Amniotic epithelial cell (primary cell): ENCODE measurements at places on chromosomes 5 and 9.
A peak's percentile ranks its signal among the peaks of the same experiment; 100 is the strongest.

DNA sequence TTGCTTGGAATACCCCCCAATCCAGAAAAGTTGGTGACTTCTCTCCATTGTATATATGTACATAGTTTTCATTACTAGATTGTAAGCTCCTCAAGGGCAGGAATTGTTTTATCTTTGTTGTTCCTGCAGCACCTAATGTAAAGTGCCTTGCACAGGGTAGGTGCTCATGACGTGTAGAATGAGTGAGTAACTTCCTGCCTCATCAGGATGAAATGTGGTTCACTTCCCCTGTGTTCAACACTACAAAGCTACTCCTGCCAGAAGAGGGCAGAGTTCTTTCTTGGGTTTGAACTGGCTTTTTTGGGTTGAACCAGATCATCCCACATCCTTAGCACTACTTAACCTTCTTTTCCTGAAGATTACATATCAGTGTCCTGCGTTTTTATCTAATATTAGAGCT lies 23.9 kb downstream of the GTF3C4 start:
- peak; percentile 15 for DNase-seq

- DNase-seq, result no peak
Observed at GRCh38 chr9:127084076-127085039, 38.1 kb downstream of the ANGPTL2 start.

- DNase-seq, result no peak
Observed at GRCh38 chr9:89793551-89793950, 188.7 kb downstream of the GADD45G start.

DNA sequence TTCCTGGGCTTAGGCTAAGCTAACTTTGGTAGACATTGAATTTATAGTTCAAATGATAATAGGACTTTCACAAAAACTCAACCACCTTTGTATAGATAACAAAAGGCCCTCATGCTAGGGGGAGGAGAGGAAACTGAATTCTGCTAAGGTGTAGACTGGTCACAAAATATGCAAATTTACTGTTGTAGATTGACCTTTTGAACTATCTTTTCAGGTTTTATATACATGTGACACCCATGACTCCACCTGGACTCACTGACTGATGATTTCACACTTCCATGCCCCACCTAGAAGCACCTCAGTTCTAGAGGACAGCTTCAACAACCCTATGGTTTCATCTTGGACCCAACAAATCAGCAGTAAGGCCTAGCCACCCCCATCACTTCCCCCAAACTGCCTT lies 165.7 kb downstream of the CEMIP2 start:
- no peak for DNase-seq

- no peak for DNase-seq
Observed at GRCh38 chr5:1378866-1379659, 34.2 kb upstream of the CLPTM1L start.

GRCh38 chr9:116447934-116448333 lies 239.2 kb upstream of the TRIM32 start:
- DNase-seq, result no peak

GRCh38 chr5:145982572-145983318 lies 46.4 kb downstream of the SH3RF2 start:
- no peak for DNase-seq

GRCh38 chr9:129839324-129840023 lies 4.2 kb downstream of the USP20 start:
- DNase-seq, result no peak

DNA sequence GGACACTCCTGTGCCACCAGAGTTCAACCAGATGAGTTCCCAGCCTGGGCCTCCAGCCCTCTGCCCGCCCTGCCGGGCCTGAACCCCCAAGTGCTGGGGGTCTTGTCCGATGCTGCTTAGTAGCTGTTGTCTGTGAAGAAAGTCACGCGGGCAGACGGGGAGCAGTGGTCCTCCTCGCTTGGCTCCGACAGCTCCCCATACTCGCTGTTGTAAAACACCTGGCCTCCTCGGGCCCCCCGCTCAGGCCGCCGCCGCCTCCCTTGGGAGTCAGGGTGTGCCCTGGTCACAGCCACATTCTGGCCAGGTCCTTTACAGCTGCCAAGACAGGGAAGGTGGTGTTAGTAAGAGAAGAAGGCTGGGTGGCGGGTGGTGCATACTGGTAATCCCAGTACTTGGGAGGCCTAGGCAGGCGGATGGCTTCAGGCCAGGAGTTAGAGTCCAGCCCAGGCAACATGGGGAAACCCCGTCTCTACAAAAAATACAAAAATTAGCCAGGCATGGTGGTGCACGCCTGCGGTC lies 11.8 kb upstream of the SCGB3A1 start:
- DNase-seq, result no peak

GRCh38 chr5:98941131-98941883 lies 12.5 kb upstream of the CHD1 start:
- no peak for DNase-seq

GRCh38 chr5:115297031-115297430 lies 577 bp upstream of the CCDC112 start:
- peak; percentile 47 for DNase-seq

- DNase-seq, result no peak
Observed at GRCh38 chr5:57324181-57324580, 150.3 kb downstream of the GPBP1 start.
